Globus pallidus (tissue), 1 donor: ENCODE measurements at places on chromosomes 7 and 10.

DNA sequence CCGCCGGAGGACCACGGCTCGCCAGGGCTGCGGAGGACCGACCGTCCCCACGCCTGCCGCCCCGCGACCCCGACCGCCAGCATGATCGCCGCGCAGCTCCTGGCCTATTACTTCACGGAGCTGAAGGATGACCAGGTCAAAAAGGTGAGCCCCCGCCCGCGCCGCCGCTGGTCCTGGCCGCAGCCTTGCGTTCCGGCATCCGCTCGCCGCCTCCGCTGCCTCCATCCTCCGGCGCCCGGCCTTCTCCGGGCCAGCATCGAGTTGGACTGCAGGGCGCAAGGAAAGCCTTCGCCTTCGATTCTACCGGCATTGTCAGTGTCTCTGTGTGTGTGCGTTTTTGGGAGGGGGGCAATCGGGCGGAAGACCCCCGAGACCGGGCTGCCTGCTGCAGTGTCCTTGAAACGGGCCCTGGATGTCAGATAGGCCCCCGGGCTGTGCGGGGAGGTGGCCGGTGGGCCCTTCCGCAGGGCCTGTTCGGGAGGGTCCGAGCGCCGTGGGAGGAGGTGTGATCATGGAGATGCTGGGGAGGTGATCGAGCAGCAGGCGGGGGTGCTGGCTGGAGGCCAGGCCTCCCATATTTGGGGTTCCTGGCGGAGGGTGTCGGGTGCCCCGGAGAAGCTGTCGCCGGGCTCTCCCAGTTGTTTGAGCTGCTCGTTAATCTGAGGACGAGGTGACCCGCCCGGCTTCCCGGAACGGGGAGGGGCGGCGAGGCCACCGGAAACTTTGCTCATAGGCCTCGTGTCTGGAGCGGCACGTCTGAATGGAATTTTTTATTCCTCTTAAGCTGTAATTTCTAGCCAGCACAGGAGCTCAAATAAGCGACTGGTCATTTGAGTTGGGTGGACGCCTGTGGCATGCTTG lies 40.8 kb downstream of the HK1 start:
- DNase-seq = no peak

- DNase-seq = no peak
These were observed 48.3 kb upstream of the ZMIZ2 start for GRCh38 chr7:44700322-44700721.

DNA sequence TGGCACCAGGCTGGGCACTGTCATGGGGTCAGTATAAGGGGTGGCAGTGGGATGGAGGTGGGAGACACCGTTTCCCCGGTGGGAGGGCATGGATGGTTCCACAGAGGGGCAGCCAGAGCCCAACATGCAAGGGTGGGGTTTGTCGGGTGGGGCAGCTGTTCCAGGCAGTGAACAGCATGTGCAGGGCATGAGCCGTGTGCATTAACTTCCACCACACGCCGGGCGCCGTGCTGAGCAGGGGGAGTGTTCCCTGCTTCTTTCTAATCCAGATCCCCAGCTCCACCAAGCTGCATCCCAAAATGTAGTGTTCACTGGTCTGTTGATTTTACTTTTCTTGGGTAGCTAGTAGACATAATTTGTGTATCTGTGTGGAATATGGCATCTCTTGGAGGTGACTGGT lies 29.3 kb downstream of the ADRA2A start:
- DNase-seq = no peak

- DNase-seq = no peak
These were observed 25.1 kb upstream of the UBE3C start for GRCh38 chr7:157113607-157114006.

DNA sequence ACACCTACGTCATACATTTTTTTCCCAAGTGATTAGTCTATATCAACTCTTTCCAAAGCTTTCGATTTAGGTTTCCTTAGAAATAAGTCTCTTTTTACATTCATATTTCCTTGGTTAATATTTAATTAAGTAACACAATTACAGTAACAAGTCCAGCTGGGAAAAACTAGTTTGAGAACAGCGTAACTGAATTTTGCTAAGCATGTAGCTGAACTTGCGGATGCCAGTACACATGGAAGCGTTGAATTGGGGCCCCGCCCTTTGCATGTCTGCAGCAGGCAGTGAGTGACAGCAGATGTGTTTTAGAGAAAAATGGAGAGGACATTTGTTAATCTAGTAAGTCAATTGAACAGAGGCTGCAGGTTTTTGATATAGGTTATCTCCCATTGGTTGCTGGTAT lies 72.5 kb downstream of the TAF3 start:
- DNase-seq = no peak

- DNase-seq = no peak
These were observed 80.1 kb upstream of the IMMP2L start for GRCh38 chr7:111642373-111642772.

GRCh38 chr7:42981601-42982000 lies 49.4 kb downstream of the MRPL32 start:
- no peak for DNase-seq

GRCh38 chr10:132705943-132706342 lies 80.0 kb downstream of the NKX6-2 start:
- no peak for DNase-seq

GRCh38 chr7:135100856-135101255 lies 47.0 kb upstream of the TMEM140 start:
- DNase-seq = no peak

- DNase-seq = no peak
These were observed 6.2 kb downstream of the CPED1 start for GRCh38 chr7:120994512-120995410.

- no peak for DNase-seq
These were observed 9.3 kb upstream of the MYL7 start for GRCh38 chr7:44150466-44150832.

DNA sequence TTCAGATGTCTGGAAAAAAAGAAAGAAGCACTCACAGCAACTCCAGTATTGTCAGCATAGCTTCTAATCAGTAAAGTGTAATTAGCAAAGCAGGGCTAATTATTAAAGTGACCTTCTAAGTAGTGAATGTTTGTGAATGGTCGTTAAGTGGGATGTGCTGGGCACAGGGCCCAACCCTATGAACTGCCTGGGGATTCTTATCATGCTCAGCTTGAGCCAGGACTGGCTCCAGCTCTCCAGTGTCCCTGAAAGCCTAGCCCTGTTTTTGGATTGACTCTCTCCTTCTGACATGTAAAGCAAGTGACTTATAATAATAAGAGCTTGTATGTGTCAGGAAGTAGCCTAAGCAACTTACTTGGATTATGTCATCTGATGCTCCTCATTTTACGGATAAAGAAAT lies 9.5 kb upstream of the TBX20 start:
- no peak for DNase-seq

- DNase-seq = no peak
These were observed 214.9 kb upstream of the TCF7L2 start for GRCh38 chr10:112735041-112735695.

DNA sequence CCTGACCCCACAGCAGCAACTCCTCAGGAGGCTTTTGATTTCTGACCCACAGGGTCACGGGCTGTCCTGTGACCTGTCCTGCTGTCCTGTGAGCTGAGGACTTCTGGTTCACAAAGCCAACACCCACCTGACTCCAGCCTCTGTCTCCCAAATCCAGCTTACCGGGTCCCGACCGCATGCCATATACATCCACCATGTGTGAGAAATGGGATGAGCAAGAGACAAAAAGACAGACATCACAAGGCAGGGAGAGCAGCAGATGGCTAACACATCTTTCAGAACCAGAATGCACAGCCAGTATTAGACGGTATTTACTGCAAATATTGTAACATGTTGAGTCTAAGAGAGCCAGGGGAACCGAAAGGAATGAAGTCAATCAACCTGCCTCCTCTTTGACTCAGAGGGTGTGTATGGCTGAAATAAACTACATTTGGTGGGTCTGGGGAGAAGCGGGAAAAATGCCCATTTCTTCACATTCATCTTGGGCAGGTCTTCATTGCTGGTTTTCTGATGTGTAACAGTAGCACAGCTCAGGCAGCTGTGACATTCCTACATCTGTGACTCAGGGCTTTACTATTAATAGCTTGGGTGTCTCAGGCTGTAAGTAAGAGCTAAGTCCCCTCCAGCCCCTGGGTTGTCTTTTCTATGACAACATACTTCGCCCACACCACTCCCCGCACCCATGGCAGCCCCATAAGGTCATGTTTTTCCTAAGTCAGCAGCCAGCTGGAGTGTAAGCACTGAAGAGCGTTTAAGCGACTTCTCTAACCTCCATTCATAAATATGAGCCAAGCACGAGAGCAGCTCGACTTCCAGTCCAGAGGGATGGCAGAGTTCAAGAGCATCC lies 25.0 kb downstream of the ABLIM1 start:
- peak; percentile 13 for DNase-seq

GRCh38 chr7:132472463-132473120 lies 103.7 kb downstream of the PLXNA4 start:
- DNase-seq = no peak

DNA sequence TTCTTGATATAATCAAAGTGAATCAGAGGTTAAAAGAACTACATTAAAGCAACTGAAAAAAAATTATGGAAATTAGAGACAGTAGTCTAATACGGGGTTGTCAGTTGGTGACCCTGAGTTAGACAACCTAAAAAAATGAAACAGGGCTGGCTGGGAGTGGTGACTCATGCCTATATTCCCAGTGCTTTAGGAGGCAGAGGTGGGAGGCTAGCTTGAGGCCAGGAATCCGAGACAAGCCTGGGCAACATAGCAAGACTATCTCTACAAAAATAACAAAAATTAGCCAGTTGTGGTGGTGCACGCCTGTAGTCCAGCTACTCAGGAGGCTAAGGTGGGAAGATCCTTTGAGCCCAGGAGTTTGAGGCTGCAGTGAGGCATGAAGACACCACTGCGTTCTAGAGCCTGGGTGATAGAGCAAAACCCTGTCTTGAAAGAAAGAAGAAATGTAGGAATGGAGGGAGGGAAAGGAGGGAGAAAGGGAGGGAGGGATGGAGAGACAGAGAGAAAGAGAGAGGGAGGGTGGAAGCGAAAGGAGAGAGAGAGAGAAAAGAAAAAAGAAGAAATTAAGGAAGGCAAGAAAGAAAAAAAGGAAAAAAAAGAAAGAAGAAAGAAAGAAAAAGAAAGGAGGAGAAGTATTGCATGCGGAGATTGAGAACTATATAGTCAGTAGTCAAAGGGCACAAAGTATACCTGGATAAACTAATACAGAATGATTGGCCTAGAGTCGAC lies 166.1 kb downstream of the TPST1 start:
- no peak for DNase-seq

- DNase-seq = no peak
These were observed 10.3 kb downstream of the PKD1L1 start for GRCh38 chr7:47937711-47938573.

DNA sequence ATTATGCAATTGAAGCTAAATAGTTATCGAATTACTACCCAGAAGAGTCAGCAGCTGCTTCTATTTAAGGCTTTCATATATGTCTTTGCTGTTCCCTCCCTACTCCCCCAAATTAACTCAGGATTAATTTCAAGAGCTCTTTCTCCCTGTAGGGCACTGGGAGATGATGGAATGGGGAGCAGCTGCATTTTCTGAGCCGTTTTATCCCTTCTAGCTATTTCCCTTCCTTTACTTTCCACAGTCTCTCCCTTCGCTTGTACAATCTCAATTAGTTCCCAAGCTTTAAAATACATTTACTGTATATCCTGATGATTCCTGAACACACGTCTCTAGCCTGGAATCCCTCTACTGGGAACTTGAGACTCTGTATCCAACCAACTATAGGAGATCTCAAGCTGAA lies 19.8 kb upstream of the TSPAN12 start:
- DNase-seq = no peak

DNA sequence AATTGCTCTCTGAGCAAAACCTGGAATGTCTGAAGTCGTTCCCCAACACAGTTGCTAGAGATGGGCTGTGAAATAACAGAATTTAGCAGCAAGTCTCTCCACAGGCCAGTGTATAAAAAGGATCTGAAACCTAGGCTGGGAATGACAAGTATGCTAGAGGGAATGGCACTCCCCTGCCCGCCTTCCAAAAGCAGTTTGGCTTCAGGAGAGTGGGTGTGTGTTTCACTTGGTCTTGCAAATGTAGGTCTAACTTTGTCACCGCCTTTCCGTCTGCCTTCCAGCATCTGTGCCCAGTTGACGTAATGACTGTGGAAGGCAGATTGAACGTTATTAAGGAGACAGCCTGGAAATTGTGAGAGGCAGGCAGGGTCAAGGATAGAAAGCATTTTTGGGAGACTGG lies 18.0 kb upstream of the MTURN start:
- DNase-seq = no peak

GRCh38 chr7:151095828-151096475 lies 9.7 kb downstream of the AGAP3 start:
- no peak for DNase-seq

DNA sequence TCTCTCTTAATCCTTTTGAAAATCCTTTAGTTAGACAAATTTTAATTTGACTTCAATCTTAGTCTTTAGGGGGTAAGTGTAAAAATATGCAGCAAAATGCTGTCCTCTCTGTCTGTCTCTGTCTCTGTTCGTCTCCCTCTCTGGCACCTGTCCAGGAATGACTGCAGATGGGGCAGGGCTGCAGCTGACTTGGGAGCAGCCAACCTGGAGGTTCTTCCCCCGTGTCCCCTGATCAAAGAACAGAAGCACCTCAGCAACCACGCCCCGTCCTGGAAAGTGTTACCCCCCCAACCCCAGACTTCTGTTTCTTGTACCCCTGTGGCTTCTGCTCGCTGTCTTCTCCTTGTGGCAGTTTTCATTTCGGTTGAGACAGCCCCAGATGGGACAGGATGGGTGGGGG lies 141.6 kb upstream of the NPS start:
- no peak for DNase-seq

- DNase-seq = peak; percentile 59
These were observed 11.0 kb upstream of the DNTT start for GRCh38 chr10:96292971-96293920.

DNA sequence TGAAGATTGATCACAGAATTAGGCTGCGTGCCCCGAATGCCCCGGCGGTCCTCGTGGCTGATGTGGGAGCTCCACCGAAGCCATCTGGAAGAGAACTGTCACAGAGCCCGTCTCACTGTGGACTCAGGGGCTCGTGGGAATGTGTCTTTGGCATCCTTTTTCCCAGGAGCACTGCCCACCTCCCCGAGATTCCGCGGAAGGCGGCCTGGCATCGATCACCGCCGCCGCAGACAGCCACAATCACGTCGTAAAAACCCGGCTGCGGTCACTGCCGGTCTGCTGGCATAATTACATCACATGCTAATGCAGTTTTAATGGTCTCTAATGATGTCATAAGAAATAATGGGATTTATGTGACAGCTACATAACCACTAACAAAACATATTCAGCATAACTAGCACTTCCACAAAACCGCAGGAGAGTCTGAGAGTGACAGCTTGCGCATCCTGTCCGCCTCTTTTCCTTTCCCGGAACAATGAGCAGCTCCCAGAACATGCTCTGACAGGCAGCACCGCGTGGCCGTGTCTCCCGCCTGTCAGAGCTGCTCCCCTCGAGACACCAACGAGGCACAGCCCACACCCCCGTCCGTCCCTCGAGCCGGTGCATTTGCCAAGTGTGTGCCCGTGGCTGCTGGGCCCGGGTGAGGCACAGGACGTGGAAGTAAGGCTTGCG lies 490.0 kb downstream of the PTPRN2 start:
- DNase-seq = no peak

DNA sequence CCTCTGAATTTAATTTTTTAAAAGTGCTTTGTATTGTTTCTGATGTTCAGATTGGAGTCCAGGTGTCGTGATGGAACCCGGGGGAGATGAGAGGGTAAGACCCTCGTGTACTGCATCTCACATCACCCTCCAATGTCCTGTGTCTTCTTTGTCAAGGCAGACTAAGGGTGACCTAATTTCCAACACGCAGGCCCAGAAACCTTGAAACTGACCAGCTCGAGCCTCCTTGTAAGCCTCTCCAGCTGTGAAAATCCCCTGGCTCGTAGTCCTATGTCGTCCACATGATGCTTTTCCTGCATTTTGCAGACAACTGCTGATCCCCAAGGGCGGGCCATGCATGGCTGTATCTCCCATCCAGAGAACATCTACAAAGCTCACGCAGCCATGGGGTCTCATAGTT lies 220.2 kb downstream of the ARHGAP12 start:
- no peak for DNase-seq
